ENCODE measurements at places on chromosomes 1 and 21.

- DNase-seq = no peak
These were observed 24.9 kb downstream of the PCAT6 start for GRCh38 chr1:202835548-202836072.

DNA sequence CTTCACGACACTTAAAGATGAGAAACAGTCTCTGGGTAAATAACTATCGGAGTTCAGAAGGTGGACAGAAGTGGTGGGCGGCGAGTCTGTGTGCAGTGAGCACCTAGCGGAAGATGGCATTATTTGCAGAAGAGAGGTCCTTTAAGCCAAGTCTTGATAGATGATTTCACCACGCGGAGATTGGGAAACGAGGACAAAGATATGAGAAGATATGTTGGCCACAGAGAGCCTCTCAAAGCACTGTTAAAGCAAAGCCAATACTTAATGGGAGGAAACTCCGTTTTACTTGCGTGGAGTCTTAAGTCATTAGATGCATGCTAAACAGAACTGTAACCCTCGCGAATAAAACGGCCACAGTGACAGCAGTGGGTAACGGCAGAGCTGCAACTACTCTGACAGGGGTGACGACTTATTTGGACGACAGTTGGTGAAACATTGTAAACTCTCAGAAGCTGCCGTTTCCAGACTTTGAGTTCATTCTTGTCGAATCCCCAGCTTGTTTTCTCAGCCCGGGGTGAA, 577 bp upstream of the CEP350 start:
- DNase-seq = peak; percentile 74

DNA sequence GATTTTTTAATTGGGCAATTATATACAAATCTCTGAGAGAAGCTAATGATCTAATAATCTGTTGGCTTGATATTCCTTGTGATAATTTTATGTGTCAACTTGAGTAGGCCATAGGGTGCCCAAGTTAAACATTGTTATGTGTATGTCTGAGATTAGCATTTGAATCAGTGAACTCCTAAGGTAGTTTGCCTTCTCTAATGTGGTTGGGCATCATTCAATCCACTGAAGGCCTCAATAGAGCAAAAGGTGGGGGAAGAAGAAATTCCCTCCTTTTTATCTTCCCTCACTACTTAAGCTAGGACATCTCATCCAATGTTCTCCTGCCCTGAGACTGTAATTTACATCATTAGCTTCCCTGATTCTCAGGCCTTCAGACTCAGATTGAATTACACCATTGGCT, 394.5 kb downstream of the LMO4 start:
- no peak for DNase-seq

DNA sequence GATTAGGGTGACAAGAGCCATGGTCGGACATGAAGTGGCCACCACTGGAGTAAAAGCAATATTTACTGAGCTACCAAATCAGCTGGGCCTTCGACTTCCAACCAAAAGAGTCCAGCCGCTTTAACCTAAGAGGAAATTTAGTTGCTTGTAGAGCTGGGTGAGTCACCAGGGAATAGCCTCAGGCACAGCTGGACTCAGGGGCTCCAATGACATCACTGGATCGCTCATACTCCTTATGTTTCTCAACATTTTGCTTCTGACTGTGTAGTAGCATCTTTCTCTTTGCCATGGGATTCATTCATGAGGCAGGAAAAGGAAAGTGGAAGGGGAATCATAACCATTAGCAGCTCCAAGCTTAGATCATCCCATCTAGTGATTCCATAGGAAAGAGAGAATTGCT, 664.4 kb downstream of the MATN1 start:
- peak; percentile 71 for DNase-seq

- DNase-seq = no peak
These were observed 58.6 kb upstream of the HIVEP3 start for GRCh38 chr1:41977326-41977725.

DNA sequence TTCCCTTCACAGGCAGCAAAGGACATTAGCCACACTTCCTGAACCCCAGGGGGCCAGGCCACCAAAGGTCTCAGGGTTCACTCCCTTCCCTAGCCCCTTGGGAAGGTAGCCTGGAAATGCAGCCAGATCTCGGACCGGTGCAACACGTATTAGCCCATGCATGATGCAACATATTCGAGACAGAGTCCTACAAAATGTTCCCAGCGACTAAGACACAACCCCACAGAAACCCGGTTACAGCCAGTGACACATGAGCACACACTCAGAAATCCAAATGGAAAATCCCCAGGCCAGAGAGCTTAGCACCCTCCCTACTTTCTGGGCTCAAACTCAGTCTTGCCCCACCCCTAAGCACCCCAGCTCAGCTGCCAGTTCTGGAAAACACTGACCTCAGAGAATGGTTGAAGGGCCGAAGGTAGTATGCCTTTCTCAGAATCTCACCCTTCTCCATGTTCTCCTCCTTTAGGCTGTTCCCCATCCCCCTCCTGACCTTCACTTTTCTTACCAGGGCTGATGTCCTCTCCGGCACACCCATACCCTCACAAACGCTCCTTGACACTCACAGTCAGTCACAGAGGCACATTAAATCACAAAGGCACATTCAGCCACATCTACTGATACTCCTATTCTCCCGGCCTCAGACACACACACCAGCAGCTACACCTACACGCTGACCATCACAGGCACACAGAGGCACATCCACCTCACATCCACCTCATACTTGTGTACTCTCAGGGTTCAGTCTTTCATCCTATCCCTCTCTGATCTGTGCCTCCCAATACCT, at the start of gene TSPAN1:
TSS of gene TSPAN1 (plus strand) at position 640 of the 784 bp plus-strand sequence. CDS start 6,021 bp downstream, outside the sequence.
- no peak for DNase-seq

DNA sequence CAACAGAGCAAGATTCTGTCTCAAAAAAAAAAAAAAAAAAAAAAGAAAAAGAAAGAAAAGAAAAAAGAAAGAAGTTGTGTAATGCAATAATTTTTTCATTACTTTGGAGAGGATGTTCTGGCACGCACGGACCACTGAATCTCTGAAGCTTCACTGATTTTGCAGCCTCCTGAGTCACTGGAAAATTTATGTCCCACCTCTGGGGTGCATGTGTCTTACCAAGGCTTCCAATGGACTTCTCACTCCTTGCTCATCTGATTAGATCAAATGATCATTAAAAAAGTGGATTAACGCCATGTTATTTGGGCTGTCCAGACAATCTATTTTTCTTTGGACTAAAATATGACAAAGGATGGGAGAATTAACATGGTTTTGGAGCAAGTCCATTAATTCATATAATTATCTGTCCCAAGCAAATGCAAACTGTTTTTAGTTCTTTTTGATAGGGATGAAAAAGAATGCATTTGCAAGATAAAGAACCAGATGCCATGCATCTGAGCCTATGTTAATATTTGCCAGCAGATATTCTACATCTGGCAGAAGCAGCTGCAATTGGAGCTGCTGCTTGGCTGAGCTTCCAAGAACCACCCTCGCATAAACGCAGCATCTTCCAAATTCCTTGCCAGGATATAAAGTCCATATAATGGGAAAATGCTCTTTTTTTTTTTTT, 10.1 kb upstream of the MAP1LC3C start:
- peak; percentile 18 for DNase-seq

DNA sequence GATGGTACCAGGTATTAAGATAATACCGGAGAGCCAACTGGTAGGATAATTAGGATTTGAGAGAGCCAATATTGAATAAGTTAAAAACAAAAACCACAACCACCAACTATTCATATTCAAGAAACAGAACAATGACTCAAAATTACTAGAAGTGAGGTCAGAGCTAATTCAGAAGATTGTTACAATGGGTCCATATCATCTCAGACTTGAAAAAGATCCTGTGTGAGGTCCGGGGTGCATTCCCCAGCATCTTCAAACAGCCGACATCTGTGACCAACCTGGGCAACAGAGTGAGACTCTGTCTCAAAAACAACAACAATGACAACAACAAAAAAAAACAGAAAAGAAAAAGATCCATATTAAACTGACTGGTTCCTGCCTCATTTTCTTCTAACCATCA, 18.6 kb downstream of the AK2 start:
- DNase-seq = no peak

DNA sequence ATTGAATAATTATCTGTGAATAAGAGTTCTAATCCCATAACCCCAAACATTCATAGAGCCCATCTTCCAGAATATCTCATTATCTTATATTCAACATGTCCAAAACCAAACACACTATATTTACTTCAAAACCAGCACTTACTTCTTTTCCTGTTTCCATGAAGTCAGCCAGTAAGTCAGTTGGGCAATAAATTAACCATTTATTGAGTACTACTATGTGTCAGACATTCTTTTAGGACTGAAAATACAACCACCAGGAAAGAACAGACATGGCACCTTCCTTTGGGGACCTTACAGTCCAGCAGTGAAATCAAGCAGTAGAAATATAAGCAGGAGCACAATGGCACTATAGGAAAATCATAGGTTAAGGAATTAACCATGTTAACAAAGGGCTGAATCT, 8.8 kb downstream of the AK5 start:
- DNase-seq = no peak

DNA sequence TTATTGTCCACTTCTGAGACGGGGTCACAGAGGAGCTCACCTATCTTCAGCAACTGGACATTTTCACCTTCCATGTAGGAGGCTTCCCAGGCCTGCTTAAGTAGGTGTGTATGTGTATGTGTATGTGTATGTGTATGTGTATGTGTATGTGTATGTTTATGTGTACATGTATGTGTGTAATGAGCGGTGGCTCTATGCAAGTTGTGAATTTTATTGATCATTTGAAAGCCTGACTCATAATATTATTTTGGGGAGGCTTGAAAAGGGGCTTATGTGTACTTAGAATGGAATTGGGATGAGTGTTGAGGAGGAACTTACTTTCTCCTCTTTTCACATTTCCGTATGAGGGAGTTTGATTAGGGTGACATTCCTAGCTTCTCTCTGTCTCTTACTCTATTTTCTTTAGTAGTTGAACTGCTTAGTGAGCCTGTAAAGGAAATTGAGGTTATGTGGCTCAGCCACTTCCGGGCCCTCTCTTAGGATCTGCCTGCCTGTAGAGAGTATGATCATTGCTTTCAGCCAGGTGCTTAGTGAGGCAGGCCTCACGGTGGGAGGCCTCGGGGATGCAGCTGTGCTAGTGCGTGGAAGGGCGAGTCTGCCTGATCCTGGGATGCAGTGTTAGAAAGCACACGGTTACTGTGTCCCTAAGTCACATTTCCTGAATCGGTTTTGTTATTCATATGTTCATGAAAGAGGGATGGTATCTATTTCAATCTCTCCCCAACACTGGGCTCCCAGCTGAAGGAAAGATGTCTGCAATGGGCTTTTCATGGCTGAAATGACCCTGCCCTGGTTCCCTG, 61.0 kb downstream of the IER5 start:
- no peak for DNase-seq

GRCh38 chr1:60589916-60590315, 492.4 kb upstream of the NFIA start:
- DNase-seq = no peak

GRCh38 chr1:211705467-211706091, 30.2 kb upstream of the NEK2 start:
- DNase-seq = no peak

DNA sequence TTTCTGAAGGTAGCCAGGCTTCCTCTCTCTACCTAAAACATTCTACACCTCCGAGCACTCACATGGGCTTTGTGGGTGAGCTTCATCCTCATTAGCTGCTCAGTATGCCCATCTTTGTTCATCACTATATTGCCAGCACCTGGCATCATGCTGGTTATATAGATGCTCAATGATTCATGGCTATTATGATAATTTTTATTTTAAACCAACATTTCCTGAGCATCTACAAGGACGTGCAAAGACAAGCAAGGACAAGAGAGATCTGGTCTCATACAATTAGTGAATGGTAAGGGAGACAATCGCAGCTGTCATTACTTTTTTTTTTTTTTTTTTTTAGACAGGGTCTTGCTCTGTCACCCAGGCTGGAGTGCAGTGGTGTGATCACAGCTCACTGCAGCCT, 11.3 kb upstream of the QSOX1 start:
- no peak for DNase-seq

- no peak for DNase-seq
These were observed 896.8 kb upstream of the ADGRL4 start for GRCh38 chr1:79903321-79903720.

DNA sequence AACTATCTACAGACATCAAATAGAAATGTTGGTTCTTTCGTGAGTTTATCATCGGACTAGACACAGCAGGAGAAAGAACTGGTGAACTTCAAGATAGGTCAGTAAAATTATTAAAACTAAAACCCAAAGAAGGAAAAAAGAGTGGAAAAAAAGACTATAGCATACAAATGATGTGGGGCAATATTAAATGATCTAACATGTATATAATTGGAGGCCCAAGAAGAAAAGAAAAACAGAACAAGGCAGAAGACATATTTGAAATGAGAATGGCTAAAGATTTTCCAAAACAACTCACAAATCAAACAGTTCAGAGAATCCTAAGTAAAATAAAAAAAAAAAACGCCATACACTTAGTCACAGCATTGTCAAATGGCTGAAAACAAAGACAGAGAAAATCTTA, 101.8 kb downstream of the PCNX2 start:
- DNase-seq = no peak

GRCh38 chr1:152344438-152344837, 15.4 kb downstream of the FLG2 start:
- DNase-seq = no peak

DNA sequence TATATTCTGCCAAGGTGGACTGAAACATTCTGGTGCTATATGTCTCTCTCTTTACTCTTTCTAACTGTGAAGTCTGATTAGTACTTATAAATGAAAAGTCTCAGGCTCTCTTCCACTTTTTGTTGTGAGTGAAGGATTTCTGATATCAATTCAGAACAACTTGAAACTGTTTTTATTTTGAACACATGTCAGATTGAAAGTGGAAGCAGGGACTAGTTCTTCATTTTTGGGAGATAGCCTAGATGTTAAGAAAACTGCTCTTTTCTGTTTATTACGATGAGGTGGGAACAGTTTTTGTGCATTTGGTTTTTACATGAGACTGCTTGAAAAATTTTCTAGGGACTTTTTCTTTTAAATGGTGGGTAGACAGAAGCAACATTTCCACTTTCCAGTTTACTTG, 14.5 kb upstream of the GBP3 start:
- no peak for DNase-seq

DNA sequence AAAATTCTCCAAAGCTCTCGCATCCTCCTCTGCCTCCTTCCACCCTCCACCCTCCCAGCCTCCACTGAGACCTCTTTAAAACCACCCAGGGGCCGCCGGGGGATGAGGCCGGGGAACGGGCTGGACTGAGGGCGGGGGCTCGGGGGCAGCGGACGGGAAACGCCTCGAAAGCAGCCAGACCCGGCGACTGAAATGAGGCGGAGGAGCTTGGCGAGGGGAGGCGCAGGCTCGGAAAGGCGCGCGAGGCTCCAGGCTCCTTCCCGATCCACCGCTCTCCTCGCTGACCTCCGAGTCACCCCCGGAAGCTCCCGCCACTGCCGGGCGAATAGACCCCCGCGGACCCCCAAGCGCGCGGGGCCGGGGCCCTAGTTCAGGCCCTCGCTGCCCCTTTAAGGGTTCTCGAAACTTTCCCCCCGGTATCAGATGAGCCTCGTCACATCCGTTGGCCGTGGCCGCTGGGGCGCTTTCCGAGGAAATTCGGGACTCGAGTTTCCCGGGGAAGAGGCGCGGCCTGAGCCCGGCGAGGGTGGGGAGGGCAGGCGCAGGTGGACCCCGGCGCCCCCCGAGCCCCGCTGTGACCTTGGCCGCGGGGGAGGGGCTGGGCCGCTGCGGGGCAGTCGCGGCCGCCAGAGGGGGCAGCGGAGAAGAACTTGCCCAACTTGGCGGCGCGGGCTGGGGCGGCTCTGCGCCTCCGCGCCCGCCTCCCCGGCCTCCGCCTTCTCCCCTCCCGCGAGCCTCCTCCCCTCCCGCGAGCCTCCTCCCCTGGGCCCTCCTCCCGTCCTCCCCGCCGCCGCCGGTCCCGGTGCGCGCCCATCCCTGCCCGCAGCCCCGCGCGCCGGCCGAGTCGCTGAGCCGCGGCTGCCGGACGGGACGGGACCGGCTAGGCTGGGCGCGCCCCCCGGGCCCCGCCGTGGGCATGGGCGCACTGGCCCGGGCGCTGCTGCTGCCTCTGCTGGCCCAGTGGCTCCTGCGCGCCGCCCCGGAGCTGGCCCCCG, at the start of gene BACE2:
TSS of gene BACE2 (plus strand) at position 813 of the 995 bp plus-strand sequence. CDS start at position 917, 104 bp downstream.
- peak; percentile 56 for DNase-seq

Data from kidney glomerular epithelial cell (primary cell).